Coronary artery (tissue), 2 donors: ENCODE measurements at places on chromosomes 5 and 9.

GRCh38 chr5:179923436-179923835 lies 15.7 kb upstream of the TBC1D9B start:
- no peak for DNase-seq

- no peak for DNase-seq
Observed at GRCh38 chr9:19788152-19788551, 685 bp downstream of the SLC24A2 start.

- DNase-seq: no peak
Observed at GRCh38 chr9:115614326-115614999, 496.5 kb upstream of the TNC start.

DNA sequence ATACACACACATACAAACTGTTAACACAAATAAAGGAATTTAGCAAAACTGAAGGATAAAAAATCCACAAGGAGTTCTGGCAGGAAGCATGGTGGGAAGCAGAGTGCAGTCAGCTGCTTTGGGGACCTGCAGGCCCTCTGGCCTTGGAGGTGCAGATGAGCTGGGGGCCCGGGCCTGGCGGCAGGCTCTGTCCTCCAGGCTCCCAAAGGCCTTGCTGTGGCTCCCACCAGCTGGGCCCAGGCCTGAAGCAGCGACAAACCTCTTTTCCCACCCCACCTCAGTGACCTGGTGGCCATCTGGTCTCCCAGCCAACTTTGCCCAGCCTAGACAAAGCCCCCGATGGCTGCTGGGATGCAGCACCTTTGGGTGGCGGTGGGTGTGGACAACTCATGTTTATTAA lies 67.8 kb downstream of the GLRA1 start:
- DNase-seq: no peak

- no peak for DNase-seq
Observed at GRCh38 chr5:58759745-58760144, 176.9 kb downstream of the RAB3C start.

DNA sequence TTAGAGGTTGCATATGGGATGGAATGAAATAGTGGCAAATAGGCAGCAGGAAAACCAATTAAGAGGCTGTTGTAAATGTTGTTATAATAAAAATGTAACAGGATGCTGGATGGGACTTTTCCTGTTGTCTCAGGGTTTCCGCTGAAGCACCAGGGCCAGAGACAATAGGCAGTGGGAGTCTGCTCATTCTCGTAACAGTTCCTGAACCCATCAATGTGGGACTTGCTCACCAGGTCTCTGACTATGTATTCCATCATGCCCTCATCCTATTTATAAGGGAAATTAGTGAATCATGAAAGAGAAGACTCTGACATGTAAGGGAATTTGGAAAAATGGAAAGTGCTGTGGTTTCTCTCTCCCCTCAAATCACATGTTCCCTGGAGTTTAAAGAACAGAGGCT lies 23.5 kb upstream of the SSBP2 start:
- DNase-seq: no peak
